ENCODE measurements at places on chromosomes 1 and 21.

DNA sequence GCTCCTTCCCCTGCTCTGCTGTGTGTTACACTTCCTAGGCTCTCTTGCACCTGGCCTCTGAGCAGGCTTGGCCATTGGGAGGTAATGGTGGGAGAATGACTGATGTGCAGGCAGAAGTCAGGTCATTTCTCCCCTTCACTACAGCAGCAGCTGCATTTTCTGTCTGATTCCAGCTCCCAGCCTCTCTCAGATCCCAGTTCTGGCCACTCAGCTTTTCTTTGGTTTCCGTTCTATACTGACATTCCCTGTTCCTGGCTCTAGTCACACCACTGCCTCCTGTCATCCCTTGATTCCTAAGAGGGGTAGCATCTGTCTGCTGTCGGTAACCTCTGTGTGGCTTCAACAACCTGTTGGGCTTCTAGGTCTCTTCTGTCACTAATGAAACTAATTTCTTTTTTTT, 127.7 kb upstream of the HOOK1 start:
- DNase-seq = no peak

- no peak for DNase-seq
Observed at GRCh38 chr1:201542309-201543035, 3.5 kb downstream of the NAV1 start.

- peak; percentile 70 for DNase-seq
Observed at GRCh38 chr1:50610563-50610962, 187.3 kb upstream of the DMRTA2 start.

DNA sequence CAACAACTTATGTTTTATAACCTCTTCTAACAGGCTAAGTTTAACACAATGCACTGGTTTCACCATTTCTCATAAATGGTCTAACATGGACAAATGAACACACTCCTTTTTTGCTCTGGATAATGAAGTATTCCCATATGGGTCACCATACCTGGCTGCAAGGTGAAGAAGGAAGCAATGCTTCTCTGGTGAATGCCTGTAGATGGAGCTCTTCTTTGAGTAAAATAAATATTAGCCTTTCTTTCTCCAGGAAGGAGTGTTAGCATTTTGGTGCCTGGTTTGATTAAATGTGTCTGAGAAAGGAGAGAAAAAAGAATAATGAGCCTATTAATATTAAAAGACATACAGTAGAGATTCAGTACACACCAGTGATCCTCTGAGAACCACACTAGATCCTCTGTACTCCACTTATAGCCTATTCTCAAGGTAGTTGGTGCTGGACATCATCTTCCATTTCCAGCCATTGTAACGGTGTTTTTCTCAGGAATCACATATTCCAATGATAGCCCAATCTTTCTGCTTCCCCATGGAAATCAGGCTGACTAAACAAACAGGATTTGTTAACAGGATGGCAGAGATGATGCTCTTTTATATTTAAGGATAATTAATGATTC, 17.6 kb downstream of the MTFR1L start:
- DNase-seq = no peak

DNA sequence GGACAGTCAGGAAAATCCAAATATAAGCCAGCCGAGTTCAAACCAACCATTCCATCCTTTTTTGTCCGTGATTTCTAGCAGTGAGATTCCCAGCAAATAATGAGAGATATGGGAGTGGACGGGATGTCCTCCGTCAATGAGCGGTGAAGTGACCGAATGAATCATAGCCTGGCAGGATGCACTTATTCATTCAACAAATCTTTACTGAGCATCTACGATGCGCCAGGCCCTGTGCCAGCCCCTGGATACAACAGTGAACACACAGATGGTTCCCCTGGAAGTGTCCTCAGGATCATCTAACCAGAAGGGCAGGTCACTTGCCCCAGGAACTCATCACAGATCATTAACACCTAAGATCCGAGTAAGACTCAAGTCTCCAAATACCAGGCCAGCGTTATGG, 8.2 kb upstream of the PLEKHA6 start:
- no peak for DNase-seq

DNA sequence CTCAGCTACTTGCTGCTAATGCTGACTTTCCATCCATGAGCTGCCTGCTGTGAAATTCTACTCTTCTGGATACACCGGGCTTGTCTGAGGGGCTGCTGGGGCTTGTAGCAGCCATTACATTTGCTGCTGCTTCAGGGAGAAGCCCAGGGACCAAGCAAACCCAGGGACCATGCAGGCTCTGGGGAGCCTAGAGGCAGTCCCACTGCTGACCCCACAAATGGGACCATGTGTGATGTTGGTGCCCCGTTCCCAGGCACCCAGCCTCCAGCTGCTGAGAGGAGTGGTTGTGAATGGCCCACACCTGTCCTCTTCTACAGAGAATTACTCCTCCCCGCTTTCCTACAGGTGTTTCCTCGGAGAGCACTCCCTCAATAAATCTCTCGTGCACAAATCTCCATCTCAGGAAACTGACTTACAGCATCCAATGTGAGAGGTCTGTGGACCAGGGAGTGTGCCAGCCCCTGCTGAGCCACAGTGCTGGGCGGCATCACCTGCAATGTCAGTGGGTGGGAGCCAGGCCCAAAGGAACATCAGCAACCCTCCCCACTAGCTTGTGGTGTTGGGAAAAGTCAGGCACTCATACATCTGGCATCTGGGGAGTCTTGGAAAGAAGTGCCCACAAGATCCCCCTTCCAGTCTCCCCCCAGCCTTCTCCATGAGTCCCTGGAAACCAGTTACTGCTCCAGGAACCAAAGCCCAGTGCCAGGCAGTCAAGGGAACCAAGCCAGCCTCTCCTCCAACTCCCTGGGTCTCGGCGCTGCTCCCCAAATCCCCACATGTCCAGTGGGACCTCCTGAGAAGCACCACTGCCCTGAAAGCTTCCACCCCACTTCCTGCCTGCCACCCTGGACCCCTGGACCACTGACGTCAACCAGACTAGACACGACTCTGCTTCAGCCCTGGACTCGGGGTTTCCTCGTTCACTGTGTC, 65.1 kb downstream of the TCP10L start:
- DNase-seq = no peak

DNA sequence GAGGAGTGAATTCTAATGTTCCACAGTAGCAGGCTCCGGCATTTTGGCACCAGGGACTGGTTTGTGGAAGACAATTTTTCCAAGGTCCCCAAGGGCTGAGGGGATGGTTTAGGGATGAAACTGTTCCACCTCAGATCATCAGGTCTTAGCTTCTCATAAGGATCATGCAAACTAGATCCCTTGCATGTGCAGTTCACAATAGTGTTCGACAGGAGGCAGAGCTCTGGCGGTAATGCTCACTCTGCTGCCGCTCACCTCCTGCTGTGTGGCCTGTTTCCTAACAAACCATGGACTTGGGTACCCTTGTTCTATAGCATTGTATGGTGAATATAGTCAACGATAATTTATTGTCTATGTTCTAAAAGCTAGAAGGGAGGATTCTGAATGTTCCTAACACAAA, 16.6 kb downstream of the CRNN start:
- no peak for DNase-seq

GRCh38 chr1:93516164-93516563, 68.2 kb downstream of the FNBP1L start:
- DNase-seq = no peak

GRCh38 chr1:58922302-58923089, 138.6 kb upstream of the JUN start:
- no peak for DNase-seq

DNA sequence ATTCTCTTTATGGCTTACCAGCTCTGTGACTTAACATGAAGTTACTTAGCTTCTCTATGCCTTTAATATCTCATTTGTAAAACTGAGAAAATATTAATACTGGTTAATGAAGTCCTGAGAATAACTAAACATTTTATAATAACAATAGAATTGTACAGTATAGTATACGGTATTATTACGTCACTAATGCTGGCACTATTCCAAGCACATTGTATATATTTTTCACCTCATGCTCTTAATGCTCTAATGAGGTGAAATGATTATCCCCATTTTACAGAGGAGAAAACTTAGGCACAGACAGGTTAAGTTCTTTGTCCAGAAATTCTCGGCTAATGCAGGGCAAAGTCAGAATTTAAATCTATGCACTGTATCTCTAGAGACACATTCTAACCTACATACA, 856 bp downstream of the OR6K3 start:
- DNase-seq = no peak

DNA sequence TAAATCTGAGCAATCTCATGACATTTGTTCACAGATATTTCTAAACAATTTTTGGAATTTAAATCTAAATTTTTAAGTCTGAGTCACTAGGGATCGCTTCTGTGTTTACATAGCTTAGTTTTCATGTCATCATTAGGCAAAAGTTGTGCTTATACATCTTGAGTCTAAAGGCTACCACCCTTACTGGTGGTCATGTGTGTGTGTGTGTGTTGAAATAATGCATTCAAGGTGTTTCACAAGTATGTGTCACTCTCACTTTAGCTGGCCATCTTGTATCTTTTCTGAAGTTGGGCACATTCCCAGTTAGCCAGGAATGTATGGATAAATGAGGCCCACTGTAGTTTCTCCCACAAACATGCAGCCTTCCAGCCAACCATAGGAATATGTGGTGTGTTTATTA, 1162.5 kb upstream of the PRMT6 start:
- no peak for DNase-seq

DNA sequence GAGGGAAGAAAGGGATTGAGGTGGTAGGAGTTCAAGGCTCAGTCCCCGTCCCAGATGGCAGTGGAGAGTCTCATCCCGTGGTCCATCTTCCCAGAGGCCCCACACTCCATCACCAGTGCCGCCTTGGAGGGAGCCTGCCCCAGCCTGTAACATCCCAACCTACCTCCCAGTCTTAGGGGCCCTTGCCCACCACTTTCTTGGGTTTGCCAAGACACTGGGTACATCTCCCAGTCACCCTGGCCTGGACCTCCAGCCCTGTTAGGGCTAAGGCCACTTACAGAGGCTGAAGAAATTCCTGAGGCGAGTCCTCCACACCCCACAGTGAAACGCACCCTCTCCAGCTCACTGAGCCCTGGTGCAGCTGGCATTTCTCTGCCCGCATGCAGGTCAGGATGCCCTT, 3.3 kb downstream of the TMEM200B start:
- no peak for DNase-seq

DNA sequence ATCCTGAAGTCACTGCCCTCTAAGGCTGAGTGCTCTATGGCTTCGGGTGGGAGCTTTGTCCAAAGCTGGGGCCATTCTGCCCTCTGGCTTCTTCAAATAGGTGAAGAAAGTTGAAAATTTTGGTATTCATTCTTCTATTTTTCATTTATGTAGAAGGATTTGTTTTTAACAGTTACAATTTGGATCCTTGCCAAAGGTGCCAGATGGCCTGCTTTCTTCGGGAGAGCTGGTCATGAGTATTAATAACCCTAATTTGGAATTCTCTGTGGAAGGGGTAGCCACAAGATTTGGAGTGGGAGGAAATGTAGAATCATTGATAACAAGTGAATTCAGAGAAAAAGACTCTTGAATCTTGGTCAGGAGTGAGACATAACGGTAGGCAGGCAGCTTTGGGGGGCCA, 370.4 kb upstream of the ST6GALNAC5 start:
- no peak for DNase-seq

GRCh38 chr1:86981482-86982213, 67.2 kb downstream of the HS2ST1 start:
- DNase-seq = no peak

GRCh38 chr1:13604176-13604575, 20.5 kb downstream of the PDPN start:
- no peak for DNase-seq

DNA sequence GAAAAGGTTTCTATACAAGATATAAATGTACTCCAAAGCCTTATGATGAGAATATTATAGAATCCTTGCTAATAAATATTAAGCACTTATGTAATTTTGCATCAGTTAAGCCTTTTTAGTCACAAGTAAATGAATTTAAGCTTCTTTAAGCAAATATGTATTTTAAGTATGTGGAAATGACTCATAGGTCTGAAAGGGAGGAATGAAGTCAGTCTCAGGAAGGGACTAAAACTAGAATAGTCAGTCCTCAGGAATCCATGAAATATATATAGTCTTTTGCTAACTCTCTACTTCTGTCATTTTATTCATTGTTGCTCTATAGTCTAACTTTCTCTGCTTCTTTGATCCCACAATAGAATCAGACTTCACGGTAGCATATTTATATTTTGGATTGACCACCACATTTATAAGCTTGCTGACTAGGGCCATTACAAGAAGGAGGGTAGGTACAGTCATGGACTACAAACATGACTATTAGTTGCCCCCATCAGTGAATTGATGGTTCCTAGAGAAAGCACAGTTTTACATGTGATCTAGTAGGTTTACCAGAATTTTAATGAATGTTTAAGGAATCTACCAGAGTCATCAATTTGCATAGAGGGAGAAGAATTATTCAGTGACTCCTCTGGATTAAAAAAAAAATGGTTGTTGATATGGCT, 20.2 kb upstream of the RABGGTB start:
- DNase-seq = no peak

- no peak for DNase-seq
Observed at GRCh38 chr1:219459351-219460080, 153.4 kb downstream of the ZC3H11B start.

DNA sequence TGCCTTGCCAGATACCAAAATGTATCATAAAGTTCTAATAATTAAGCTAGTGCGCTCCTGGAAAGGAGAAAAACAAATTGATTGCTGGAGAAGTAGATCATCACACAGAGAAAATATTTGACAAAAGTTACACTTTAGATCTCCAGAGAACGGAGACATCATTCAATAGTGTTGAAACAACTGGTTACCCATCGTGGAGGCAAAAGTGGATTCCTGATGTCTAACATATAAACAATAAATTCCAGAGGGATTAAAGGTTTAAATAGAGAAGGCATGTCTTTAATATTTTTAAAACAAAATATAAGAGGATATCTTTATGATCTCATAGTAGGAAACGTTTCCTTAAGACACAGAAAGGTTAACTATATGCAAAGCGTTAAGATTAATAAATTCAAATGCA, 41.0 kb downstream of the NRIP1 start:
- no peak for DNase-seq

DNA sequence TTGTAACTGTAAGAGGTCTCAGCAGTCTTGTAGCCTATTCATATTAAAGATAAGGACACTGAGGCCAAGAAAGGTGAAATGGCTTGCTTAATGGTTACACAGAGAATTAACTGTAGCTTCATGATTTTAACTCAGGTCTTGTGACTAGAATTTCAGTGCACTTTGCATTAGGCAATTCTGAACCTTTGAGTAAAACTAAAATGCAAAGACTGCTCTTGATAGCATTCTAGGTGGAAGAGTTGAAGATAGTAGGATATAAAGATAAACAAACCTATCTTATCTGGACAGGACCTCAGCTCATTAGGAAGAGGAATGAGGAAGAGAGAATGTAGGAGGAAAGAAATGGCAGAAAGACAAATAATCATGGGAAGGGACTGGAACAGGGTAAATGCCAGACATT, 68.6 kb upstream of the RGL1 start:
- DNase-seq = no peak

GRCh38 chr21:46022551-46023525, 41.3 kb downstream of the COL6A1 start:
- no peak for DNase-seq

DNA sequence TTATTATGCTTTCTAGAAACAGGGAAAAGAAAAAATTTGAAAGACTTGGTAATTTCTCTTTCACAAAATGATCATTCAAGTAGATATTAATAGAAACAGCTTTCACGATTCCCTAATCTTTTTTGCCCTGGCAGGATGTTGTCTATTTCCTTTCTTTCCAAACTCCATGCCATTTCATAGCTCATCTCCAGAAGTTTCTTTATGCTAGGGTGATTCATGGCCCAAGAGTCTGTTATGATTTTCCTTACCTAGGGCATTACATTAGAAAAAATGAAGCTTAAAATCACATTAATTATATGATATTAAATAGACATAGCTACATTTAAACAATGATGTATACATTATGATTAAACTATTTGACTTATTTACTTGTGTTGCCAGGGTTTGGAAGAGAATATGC, 762.1 kb downstream of the LTN1 start:
- no peak for DNase-seq
